NCI-H524 treated with DMSO at 0.1 percent for 48 hours (cell line): ENCODE measurements at places on chromosomes 7 and 10.

- no peak for DNase-seq
Measured at GRCh38 chr7:26029911-26030310, 122.1 kb upstream of the NFE2L3 start.

DNA sequence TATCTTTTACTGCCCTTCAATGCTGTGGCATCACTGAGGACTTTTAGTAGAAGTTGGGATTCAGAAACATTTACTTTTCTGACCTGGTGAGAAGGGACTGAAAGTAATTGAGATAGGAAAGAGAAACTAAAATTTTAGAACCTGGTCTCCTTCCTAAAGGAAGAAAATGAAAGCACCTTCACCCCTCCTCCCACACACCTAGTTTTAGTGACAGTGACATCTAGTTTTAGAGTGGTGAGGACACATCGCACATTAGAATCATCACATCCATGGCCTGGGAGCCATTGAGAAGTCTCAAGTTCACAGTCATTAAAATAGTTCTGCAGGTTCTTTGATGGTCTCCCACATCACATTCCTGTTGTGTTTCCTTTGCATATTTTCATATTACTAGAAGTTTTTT, 16.1 kb downstream of the TAS2R41 start:
- no peak for DNase-seq

DNA sequence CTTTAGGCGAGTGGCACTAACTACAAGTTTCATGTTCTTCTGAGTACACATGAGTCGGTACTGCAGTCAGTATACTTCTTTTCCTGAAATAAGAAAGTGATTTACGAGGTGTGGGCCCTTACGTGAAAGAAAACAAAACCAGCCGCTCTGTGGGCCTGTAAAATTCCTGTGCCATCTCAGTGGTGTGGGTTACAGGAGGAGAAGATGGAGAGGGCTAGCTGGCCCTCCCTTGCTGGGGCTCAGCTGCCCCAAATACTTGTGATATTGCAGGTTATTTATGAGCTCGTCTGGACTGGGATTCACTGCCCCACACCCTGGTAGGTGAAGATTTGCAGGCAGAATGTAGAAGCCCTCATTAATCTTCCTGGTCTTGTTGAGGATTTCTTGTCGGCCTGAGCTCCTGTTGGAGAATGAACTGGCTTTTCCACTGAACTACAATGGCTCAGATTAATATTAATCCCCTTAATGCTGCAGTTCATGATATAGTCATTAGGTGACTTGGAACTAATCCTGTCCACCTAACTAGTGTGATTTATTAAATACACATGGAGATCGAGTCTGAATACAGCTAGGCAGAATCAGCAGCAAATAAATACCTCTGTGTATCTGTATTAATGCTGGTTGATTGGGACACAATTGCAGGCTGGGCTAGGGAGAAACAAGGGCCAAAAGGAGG, 68.0 kb downstream of the GBF1 start:
- peak; percentile 8 for DNase-seq

GRCh38 chr7:27966219-27966780, 214.3 kb downstream of the JAZF1 start:
- DNase-seq = no peak

GRCh38 chr7:100393233-100393905, 20.1 kb downstream of the PILRA start:
- DNase-seq = no peak

DNA sequence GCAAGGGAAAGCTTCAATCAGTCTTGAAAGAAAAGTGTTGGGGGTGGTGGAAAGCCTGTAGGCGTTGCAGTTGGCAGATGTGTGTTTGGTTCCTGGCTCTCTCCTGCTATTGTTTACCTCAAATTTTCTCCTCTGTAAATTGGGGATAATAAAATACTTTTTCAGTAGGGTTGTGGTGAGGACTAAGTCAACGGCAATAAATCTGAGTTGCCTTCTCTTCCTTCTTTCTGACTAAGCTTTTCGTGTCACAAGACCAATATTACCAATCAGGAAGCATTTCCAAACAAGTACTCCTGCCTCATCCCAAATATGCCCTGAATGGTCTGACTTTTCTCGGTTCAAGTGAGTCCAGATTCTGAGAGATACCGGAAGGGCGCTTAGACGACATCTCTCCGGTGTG, 54.0 kb downstream of the CREB5 start:
- no peak for DNase-seq

DNA sequence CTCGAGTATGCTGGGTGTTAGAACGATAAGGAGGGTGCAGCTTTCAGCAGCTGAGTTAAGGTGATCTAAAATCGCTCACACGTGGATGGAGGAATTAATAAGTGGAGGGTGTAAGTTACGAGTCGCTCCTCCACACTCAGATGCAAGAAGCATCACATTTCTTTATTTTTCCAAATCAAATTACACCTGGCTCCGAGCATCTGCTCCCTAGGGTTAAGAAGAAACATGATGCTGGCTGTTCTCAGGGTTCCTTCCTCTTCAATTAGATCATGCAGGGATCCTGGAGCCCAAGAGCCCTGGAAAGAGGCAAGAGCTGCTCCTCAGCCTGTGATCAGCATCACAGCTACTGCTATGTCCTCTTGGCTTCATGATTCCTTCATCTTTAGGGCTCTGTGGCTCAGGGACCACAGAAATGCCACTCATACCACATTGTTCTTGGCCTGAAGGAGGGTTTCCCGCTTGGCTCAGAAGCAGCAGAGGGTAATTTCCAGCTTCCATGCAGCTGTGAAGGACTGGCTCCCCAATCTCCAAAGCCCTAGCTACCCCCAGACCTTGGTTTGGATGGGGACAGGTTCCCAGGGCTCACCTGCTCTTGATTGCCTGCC, 235.9 kb upstream of the ZNF32 start:
- peak; percentile 2 for DNase-seq

GRCh38 chr10:43166207-43166879, 28.1 kb downstream of the CSGALNACT2 start:
- no peak for DNase-seq

DNA sequence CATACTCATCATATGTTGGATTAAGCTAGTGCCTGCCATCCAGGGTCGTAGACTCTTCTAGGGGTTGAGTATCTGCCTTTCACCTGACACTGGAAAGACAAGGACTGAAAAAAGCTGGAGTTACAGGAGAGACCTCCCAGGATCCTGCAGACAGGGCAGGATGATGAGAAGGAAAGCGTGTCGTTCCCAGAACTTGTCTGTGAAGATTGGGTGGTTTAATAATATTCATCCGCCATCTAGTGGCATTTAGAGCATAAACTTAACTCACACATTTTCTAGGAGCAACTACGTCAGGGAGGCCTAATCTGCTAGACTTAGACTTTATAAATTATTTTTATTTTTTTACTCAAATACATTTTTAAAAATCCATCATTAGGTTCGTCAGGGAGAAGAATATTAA, 59.6 kb downstream of the ADRB1 start:
- no peak for DNase-seq

DNA sequence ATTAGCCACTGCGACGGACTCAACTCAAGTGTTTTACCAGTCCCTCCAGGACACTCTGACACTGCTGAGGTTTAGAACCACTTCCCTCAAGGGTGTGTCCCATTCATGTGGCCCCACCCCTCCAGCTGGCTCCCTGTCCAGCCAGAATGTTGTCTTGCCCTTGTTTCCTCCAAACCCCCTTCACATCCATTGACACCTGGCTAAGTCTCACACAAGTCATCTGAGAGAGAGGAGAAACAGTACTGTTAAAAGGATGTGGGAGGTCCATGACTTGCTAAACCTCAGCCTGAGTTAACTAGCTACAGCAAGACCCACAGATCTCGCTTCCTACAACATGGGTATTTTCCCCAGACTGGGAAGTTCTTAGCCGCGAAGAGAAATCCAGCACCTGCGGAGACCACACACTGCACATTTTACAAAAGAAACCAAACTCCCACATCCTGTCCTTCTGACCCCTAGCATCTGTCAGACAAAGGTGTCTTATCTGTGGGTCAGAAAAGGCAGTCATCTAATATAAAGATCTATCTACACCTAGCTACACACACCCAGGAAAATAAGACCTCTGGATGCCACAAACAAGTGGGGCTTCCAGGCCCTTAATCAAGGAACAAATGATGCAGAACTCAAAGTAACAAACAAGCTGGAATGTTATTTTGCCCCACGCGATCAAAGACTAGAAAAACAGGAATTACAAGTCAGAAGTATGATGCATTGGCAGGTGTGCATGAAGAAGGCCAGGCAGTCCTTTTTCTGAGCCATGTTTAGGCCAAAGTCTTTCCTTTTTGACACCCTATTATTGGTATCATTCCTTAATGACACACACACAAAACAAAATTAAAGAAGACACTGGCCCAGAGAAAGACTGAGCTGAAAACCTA, 13.9 kb downstream of the OSBPL3 start:
- DNase-seq = peak; percentile 47
